ENCODE measurements at places on chromosomes 6 and 20.

DNA sequence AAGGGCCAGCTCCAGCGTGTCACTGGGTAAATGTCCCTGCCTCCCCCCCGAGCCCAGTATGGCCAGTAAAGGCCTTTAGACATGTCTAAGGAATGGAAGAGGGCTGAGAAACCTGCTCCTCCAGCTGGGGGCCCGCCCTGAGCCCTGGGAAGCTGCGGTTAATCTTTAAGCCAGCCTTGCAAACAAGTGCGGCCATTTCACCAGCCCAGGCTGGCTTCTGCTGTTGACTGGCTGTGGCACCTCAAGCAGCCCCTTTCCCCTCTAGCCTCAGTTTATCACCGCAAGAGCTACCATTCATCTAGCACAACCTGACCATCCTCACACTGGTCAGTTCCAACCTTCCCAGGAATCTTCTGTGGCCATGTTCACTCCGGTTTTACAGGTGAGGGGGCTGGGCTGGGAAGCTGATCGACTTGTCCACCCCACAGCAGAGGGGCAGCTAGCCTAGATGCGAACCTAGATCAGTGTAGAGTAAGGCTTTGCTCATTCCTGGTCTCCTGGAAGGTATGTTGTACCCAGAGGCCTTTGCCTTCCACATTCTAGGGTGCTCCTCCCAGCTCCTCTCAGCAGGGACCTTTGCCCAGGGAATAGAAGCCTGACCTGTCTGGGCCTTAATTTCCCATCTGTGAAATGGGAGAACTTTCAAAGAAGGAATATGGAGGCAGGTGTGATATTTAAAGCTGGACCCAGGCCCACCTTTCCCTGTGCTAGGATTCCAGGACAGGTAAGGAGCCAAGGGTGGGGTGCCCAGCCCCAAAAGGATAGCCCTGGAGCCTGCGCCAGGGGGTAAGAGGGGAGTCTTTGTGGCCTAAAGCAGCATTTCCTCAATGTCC, 1.2 kb upstream of the SRC start:
- DNase-seq, result no peak

- no peak for DNase-seq
These were observed 206.4 kb upstream of the HDDC2 start for GRCh38 chr6:125507987-125508655.

GRCh38 chr20:44651434-44651683, 140 bp downstream of the ADA start:
- no peak for DNase-seq

GRCh38 chr6:39451831-39452230, 129.3 kb upstream of the KCNK16 start:
- peak; percentile 5 for DNase-seq

DNA sequence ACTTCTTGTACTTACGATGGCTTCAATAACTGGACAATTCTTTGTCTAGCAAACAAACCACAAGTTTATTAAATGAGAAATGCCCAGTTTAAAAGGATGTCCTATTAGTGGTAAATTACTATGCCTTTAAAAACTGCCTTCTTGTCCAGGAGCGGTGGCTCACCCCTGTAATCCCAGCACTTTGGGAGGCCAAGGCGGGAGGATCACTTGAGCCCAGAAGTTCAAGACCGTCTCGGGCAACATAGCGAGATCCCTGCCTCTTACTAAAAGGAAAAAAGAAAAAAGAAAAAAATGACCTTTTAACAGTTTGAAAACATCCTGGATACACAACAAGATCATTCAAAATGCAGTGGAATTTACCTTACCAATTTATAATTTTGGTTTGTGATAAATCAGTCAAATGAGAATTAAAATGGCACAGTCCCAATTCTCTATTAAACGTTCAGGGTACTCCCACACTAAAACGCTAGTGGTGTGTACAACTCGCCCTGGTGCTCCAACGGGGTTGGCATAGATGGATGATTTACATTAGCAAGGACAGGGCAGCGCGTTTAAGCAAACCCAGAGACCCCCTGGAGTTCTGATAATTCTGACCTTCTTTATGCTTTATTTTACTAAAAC, 2.3 kb downstream of the ZBTB2 start:
- DNase-seq, result no peak

All from suppressor macrophage treated with lipopolysaccharide for 4 hours (primary cell).